ENCODE measurements at places on chromosomes 4 and X.
A peak's percentile ranks its signal among the peaks of the same experiment; 100 is the strongest.

- DNase-seq, result no peak
- H3K4me1 ChIP-seq, result peaks cover 4% of the 10 kb centered on the region
- no peak within 1 kb of the TSS for H3K4me3 ChIP-seq
- H3K27me3 ChIP-seq, result peaks cover 43% of the 10 kb centered on the region
Measured at GRCh38 chrX:10156199-10157031, at the start of gene CLCN4. CLCN4 (plus strand) TSS chrX:10156975; CDS start chrX:10185033, 28,058 bp downstream.

DNA sequence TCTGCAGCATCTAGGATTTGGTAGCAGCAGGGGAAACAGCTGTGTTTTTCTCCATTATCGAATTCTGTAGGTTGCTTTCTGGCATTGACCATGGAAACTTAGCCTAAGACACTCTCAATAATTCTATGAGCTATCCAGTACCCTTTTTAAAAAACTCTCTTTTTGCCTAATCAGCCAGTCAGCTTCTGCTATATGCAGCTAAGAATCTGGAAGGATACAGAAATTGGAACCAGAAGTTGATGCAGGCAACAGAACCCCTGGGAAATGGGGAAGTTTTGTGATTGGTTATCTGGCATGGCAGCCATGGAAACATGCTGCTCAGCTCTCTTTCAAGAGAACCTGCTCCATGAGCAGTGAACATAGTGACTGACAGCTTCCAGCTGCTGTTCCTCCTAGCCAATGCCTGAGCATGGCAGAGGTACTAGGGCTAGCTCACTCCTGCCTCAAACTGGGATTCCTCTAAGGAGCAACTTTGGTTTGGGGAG, 417.6 kb upstream of the MAOA start:
- H3K36me3 ChIP-seq, result no peaks in the 10 kb centered on the region
- no peaks in the 10 kb centered on the region for H3K27me3 ChIP-seq
- no peak for DNase-seq
- H3K27ac ChIP-seq, result no peak overlapping the region
- H3K4me3 ChIP-seq, result no peak overlapping the region

DNA sequence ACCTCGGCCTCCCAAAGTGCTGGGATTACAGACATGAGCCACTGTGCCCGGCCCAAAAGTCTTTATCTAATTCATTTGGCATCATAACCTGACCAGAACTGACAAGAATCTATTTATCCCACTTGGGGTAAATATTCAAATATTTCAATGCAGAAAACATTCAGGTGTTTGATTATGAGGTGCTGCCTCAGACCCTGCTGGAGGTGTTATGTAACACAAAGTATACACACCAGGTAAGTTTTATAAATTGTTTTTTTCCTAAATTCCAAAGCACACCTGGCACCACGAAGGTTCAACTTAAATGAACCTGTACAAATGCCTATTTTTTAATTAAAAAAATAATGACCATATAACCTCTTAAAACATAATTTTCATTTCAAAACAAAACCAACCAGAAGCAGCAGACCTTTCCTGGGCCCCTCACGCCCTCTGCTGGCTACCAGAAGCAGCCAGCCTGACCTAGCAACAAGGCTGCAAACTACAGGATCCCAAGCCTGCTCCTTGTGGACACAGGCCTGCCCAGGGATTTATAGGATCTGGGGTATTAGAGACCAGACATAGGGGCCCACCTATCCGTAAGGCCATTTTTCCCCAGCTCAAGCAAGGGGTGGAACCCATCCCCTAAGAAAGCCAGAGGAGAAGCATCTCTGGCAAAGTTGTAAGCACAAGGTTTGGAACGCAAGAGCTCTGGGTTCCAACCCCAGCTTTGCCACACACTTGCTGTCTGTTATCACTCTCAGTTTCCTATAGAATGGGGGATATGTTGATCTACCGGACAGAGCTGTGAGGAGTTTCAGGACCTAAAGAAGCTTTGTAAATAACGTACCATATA, 11.7 kb downstream of the OTUD5 start:
- no peaks in the 10 kb centered on the region for H3K27me3 ChIP-seq

DNA sequence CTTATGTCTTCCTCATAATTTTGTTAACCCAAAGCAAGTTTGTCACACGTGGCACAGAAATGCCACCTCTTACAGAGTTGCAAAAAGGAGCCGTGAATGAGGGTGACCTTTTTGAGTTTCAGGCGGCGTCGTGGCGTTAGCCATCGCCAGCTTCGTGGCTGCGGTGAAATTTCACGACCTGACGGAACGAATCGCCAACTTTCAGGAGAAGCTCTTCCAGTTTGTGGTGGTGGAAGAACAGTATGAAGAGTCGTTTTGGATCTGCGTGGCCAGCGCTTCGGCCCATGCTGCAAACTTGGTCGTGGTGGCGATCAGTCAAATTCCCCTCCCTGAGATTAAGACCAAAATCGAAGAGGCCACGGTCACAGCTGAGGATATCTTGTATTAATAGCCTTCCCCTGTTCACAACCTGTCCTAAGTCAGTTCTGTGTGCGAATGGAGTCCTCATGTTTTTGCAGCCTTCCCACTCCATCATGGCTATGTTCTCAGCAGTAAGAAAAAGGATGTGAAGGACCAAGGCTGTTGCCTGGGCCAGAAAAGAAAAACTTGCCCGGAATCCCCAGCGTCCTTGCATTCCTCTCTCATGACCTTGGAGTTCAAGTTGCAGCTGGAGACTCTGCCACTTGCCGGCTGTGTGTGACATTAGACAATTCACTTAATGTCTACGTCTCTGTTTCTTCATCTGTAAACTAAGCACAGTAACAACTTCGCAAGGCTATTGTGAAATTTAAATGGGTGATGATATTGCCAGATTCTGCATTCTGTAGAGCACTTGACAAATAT, 11.9 kb downstream of the CLRN2 start:
- no peak overlapping the region for H3K27ac ChIP-seq
- H3K4me3 ChIP-seq, result no peak overlapping the region
- no peak for DNase-seq
- H3K4me1 ChIP-seq, result no peaks in the 10 kb centered on the region
- peaks cover 15% of the 10 kb centered on the region for H3K27me3 ChIP-seq

GRCh38 chr4:74893171-74893570, 39.7 kb upstream of the PARM1 start:
- DNase-seq, result no peak
- no peak overlapping the region for H3K27ac ChIP-seq
- H3K4me1 ChIP-seq, result no peaks in the 10 kb centered on the region
- peaks cover 2% of the 10 kb centered on the region for H3K27me3 ChIP-seq
- no peak overlapping the region for H3K4me3 ChIP-seq

DNA sequence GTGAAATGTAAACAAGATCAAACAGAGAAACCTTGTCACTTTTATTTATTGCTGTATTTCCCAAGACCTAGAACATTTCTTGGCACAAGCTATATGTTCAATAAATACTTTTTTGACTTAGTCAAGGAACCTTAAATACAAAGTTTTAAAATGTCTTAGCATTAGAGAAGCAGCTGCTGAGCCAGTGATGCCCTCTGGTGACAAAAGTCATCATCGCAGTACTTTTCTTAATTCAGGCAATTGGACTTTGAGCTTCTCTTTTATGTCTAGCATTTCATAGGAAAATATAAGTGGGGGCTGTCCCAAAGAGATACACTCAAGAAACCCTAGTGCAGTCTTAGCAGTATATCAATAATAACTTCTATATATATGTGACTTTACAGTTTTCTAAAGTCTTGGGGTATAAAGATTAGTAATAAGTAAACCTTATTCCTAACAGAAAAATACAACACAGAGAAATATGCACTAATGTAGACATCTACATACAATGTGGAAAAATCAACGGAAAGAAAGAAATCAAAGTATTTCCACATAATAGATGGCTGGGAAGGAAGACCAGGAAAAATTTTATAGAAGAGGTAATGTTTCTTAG, 118.4 kb downstream of the DTHD1 start:
- peak; percentile 66 for DNase-seq
- no peak overlapping the region for H3K4me3 ChIP-seq
- peaks cover 15% of the 10 kb centered on the region for H3K27me3 ChIP-seq
- no peaks in the 10 kb centered on the region for H3K36me3 ChIP-seq
- H3K4me1 ChIP-seq, result no peaks in the 10 kb centered on the region
